ENCODE measurements at places on chromosomes 11 and 22.

GRCh38 chr11:27201454-27202302, 161.1 kb downstream of the BBOX1 start:
- no peak for DNase-seq

- DNase-seq = no peak
These were observed 338.4 kb downstream of the MN1 start for GRCh38 chr22:27463121-27463660.

DNA sequence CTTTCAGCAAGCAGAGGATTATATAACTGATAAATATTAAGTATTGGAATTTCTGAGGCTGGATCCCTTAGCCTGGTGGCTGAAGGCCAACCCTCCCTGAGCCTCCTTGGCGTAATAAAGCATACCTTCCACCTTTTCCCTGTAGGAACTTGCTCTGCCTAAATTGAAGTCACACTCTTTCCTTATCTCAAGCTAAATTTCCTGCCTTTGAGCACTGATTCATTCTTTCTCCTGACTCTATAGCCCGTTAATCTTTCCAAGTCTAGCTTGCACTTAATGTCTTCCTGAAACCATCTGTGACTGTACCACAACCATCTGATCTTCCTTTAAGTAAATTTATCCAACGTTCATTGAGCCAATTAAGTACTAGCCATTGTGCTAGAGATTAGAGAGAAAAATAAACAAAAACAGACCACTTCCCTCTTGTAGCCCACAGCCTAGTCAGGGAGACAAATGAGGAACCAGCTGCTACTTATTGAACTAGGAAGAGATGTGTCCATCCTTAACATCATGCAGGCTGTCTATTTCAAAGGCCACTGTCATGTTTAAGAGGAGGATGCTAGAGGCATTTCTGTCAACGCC, 62.9 kb downstream of the GRK3 start:
- DNase-seq = no peak

DNA sequence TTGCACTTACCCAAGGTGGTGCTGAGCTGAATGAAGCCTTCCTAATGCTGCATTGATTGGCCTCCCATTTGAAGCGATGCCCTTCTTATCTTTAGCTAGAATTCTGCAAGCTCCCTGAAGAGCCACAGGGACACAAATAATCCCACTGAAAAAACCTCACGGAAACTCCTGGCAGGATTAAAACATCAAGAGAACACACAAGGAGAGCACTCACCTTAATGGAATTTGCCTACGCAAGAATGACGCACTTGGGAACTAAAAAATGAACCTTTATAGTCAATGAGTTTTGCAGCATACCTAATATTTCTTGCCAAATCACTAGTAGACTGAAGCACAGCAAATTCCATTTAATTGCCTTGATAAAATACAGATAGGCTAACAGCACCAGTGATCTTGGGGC, 232.8 kb upstream of the UBASH3B start:
- no peak for DNase-seq

DNA sequence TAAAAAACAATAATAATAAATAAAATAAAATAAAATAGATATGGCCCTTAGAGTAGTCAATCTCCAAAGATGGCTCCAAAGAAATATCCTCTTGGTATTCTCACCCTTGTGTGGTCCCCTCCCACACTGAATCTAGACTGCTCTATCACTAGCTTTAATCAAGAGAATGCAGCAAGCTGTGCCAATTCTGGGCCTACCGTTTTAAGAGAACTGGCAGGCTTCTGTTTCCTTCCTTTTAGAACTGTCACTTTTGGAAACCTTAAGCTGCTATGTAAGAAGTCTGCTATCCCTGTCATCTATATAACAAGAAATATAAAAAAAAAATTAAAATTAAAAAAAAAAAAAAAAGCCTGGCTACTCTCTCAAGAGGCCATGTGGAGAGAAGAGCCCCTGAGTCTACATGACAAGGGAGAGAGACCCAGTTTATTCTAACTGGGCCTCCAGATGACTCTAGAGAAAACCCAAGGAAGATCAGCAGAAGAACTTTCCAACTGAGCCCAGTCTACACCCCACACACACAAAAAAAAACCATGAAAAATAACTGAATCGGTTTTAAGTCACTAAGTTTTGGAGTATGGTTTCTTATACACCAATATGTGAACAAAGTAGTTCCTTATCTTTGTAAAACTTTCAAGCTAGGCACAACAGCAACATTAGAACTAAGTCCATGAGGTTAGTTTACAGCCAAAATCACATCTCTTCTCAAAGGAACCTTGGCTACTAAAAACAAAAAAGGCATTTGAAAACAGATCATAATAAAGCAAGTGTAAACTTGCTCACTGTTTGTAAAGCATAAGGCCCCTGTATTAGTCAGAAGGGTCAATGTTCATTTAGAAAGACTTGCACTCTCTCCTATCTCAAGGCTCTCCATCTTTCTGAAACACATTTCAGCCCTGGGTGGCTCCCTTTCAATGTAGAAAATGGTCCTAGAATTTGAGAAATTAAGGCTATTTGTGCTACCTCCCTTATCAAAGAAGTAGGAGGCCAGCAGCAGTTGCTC, 67.3 kb downstream of the AMBRA1 start:
- no peak for DNase-seq

DNA sequence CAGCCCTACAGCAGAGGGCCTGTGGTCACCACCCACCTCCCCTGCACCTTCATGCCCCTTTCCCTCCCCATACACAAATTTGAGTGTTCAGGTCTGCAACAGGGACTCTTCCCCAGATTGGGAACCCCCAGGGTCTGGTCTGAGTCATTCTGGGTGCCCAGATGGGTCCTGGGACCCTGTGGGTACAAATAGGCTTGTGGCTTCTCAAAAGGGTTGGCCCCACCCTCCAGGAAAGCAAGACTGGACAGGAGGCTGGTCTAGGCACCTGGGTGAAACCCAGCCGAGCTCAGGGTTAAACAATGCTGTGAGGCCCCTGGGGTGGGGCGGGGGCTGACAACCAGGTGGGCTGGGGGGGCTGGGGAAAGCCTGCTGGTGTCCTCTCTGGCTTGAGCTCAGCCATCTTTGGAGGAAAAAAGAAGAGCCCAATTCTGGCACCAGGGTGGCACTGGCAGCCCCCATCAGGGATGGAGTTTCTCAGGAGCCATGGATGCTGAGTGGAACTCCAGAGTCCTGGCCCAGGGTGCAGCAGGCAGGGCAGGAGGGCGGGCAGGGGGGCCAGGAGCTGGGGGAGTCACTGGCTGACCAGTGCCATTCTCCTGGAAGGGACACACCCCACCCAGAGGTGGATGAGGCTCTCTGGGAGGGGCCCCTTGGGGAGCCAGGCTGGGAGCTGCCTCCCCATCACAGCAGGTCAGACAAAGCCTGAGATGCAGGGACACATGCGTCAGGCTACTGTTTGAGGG, 1.1 kb downstream of the SEPTIN5 start:
- DNase-seq = no peak

DNA sequence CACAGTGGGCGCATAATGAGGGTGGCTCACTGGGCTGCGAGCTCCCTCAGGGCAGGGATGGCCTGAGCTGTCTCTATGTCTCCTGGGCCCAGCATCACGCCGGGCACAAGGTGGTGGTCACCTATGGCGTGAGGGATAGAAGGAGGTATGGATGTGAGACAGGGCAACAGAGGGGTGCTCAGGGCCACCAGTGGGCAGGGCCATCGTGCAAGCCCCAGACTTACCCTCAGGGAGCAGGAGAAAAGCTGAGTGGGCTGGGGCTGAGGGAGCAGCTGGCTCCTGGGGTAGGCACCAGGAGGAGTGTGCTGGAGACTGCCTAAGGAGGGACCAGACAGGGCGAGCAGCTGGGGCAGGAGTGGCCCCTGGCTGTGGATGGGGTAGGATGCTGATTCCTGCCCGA, 34.3 kb upstream of the KLHL35 start:
- no peak for DNase-seq

- DNase-seq = no peak
These were observed 908.5 kb downstream of the BRD1 start for GRCh38 chr22:48919187-48919590.

DNA sequence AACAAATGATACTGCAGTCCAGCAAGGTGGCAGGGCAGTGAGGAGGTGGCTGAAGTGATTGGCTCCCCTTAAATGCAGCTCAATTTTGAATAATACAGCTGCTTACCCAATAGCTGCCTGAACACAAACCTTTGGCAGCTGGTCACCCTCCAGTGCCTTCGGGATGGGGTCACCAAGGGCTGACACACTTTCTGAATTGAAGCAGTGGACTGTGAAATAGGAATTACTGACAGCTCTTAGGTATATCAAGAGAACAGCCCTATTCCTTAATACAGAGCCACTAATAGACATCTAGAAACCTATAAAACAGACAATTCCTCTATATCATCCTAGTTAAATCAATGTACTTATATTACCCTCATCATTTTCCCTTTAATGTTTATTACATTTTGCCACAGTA, 474.2 kb upstream of the KIRREL3 start:
- DNase-seq = no peak

- DNase-seq = no peak
These were observed 2.9 kb downstream of the AP5B1 start for GRCh38 chr11:65777821-65778361.
